HTR-8/SVneo (cell line): ENCODE measurements at places on chromosomes 7 and 10.

DNA sequence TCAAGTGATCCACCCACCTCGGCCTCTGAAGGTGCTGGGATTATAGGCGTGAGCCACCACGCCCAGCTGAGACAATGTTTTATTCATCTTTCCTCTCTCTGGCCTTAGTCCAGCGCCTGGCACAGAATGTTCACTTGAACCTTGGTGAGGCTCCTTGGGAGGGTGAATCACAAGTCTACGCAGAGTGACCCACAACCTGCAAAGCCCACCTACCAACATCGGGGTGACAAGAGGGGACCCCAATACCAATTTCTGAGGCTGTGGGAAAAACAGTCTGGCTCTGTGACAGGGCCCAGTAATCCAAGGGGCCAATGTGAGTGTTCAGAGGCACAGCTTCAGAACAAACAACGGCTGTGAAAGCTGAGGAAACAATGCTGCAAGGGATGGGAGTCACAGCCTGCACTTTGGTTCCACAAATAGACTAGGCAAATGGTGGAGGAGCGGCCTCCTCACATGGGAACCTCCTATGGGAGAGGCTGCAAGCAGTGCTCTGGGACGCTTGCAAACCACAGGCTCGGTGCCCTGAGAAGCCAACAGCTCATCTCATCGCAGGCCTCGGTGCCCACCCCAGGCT, 5.6 kb upstream of the MALSU1 start:
- DNase-seq, result no peak

- no peak for DNase-seq
These were observed 731.8 kb downstream of the SUGCT start for GRCh38 chr7:40866601-40867000.

- DNase-seq, result no peak
These were observed 310.0 kb downstream of the PPP1R3A start for GRCh38 chr7:113608782-113609181.

DNA sequence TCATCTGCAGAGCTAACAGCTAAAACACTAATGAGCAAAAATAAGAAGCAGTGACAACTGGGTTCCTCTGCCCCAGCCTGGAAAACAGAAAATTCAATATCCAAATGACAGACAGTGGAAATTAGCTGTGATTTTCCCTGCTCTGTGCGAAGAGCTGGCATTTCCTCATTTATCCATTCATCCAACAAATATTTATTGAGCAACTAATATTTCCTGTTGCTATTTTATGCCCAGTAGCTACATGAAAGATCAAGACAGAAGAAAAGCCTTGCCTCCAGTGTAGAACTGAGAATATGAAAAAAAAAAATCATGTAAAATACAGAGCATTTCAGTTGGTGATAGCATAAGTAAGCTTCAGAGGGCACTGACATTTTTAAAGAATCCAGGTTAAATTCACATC, 140.9 kb downstream of the ABCA13 start:
- no peak for DNase-seq

- DNase-seq, result no peak
These were observed 10.0 kb downstream of the GLI3 start for GRCh38 chr7:42227021-42227420.

GRCh38 chr10:127987467-127988380, 80.8 kb downstream of the PTPRE start:
- DNase-seq, result no peak

DNA sequence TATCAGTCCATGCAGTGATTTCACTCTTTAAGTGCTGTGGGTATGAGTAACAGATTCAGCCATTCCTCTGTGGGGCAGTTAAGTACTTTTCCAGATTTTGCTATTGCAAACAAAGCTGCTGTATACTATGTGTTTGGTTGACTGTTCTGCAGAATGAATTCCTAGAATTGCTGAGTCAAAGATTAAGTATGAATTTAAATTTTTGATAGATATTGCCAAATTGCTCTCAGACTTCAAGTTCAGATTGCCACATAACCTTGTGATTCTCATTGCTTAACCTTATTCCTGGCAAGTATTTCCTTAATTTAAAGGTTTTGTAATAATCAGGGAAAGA, 21.6 kb upstream of the SAR1A start:
- DNase-seq, result peak; percentile 41

- no peak for DNase-seq
These were observed 6.7 kb downstream of the RNF216 start for GRCh38 chr7:5774790-5775189.

DNA sequence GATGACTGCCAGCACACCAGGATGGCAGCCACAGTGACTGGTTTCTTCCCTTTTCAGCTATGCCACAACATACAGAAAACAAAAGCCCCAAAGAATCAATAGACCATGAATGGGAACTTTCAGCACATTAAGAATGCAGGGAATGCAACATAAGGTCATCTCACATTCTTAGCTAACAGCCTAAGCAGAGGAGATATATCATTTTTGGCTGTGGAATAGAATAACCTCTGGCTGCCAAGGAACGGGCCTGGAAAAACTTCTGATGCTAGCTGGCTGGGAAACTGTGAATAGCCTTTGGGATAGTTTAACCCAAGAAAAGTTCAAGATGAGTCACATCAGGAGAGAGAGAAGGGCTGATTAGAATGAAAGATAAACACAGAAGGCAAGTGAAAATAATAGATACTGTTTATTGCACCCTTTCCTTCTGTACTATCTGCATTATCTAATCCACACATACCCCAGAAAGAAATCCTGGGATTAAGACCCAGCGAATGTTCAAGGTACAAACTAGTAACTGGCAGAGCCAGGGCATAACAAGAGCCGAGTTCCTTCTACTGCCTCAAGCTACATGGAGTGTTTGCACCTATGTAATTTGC, 169.2 kb downstream of the SEMA3A start:
- peak; percentile 48 for DNase-seq

DNA sequence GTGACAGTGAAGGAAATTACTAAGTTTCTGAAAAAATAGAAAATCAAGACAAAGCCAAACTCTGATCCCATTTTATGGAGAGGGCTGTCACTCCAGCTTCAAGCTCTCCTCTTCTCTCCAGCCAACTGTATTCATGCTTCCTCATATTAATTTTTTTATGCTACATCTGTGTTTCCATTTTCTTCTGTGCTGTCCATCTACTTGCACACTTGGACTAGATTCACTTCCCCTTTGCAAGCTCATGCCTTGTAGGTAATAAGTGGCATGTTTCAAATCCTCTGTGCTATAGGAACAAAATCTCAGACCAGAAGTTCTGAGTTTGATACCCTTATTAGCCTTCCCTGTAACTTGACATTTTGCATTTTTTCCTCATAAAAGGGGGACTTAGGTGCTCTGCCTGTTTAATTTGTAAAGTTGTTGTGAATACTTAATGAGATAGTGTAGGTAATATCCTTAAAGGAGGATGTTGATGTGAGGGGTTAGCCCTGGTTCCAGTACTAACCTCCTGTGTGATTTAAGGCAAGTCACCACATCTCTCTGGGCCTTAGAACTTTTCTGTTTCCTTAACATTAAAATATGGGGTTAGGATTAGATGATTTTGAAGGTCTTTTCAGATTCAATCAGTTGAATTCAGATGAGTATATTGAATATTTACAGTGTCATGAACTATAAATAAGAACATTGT, 358.8 kb downstream of the BBS9 start:
- no peak for DNase-seq

DNA sequence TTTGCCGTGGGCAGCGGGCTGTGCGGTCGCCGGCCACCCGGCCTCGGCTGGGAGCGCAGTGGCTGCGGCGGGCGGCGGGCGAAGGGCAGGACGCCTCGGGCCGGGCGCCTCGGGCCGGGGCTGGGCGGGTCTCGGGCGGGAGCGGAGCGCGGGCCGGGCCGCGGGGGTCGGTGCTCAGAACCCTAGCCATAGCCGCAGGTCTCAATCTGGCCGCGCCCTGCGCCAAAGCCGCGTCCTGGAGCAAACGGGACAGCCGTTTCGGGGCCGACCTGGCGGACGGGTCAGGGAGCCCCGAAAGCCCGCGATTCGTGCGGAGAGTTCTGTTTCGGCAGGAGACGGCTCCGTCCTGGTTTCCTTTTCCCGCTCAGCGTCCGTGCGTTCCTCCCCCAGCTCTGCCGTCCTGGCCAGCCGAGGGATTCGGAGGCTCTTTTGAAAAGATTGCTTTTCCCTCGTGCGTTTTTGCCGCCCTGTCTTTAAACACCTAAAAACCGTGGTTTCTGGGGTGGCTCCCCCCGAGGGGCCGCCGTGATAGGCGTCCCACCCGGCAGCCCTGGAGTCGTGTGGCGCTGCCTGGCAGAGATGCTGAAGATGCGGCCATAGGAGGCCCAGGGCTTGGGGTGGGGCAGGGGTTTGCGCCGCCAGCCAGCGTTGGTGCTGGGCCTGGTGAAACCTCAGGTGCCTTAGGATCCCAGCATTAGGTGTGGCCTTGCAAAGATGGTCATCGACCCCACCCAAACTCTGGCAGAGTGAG, 727 bp downstream of the RET start:
- DNase-seq, result no peak

- no peak for DNase-seq
These were observed 1.3 kb downstream of the FRAT2 start for GRCh38 chr10:97333351-97333600.

DNA sequence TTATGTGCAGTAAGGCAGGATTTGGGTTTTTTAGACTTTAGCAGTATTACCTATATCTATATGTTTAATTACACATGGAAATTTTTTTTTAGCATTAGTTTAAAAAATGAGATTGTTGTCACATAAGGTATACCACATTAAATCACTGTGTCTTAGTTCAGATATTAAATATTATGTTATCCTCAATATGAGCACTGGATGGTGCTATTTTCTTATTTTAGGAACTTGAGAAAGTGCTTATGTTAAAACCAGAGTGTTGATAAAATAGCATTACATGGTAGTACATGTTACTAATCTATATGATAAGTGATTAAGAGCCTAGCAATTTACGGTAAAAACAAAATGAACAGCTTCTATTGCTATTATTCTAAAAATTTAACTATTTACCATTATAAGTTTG, 28.8 kb downstream of the MIOS start:
- DNase-seq, result peak; percentile 41

GRCh38 chr10:127306479-127306878, 110.1 kb upstream of the INSYN2A start:
- no peak for DNase-seq

DNA sequence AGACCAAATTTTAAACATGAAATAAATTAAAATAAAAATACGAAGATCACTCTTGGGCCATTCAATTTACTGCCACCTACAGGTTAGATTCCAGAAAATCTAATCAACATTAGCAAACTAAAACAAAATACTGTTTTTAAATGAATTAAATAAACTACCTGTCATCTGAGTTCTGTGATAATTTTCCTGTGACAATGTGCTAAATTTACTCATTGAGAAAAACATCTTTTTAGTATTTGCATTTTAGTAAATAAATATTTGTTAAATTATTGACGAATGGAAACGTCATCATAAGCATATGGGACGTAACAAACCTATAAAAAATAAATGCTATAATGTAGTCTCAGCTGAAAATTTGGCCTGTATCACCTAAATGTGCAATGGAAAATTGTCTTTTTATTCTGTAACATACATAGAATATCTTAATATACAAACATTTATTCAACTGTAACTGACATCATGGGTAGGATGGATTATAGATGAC, 72.1 kb downstream of the ITGB8 start:
- no peak for DNase-seq

- DNase-seq, result no peak
These were observed 9.2 kb downstream of the USP54 start for GRCh38 chr10:73581918-73582317.

DNA sequence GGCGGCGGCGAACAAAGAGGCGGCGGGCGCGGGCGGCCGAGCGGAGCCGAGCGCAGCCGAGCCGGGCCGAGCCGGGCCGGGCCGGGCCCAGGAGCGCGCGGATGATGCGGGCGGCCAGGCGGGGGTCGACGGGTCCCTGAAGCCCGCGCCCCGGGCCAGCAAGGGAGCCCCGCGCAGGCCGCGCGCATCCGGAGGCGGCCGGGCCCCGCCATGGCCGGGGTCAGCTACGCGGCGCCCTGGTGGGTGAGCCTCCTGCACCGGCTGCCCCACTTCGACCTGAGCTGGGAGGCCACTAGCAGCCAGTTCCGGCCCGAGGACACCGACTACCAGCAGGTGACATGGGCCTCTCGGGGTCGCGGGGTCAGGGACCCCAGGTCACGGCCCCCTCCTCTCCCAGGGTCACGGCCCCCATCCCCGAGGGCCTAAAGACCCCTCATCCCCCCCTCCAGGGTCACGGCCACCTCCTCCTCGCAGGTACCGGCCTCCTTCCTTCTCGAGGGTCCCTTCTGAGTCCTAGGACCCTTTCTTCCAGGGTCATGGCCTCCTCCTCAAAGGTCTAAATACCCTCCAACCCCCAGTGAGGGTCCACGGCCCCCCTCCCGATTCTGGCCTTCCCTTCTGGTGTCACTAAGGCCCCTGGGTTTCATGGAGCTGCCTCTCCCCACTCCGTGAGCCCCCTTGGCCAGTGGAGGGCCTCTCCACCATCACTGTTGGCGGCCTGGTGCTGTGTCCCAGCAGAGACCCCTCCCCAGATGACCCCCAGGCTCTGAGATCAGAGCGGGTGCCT, at the start of gene TTYH3:
Gene TTYH3 (plus strand): TSS at position 41 of the 787 bp plus-strand sequence. CDS start 170 bp downstream, at position 211.
- peak; percentile 58 for DNase-seq

DNA sequence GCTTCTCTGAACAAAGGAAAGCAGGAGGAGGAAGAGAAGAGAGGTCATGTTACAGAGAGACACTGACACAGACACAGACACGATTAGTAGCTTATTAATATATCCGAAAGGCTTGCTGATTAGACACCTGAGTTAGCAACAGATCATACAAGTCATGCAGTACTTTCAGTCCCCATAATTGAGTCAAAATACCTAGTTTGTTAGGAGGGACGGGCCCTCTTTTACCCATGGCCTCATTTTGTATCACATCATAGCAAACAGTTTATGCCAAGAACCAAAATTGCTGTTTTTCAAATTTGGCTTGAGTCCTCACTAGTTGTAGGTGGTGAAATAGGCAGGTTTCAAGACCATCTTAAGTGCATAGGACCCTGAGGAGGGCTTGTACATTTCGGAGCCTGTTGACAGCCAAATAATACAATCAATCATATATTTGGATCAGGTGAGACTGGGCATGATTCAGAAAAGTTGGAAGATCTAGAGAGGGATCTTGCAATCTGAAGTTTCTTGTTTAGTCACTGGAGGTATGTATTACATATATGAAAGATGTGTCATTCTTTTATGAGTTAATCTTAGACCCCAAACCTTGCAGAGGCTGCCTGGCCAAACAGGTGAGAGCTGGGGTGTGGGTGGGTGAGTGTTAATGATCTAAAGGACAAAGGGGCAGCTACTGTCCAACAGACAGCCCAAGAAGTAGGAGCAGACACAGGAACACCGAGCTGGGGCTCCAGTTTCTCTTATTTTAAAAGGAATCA, 65.4 kb downstream of the PRPF18 start:
- DNase-seq, result no peak

- DNase-seq, result peak; percentile 57
These were observed 54.6 kb downstream of the EEPD1 start for GRCh38 chr7:36207451-36208291.

DNA sequence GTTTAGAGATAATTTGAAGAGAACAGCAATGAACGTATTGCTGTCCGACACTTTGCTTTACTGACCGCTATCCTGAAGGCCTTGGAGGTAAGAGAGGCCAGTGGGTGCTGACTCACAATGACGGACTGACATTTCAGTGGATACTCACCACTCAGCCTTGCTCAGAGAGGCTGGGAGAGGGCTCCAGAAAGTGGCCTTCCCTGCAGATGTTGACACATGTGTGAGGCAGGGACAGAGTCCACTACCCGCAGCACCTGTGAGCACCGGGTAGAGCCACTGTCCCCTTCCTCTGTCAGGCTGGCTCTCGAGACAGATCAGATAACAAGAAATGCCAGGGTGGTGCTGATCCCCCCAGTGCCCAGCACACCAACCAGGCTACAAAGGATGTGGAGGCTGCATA, 75.0 kb downstream of the GPR26 start:
- no peak for DNase-seq
